Glomerular endothelial cell (primary cell): ENCODE measurements at places on chromosomes 4 and X. TPM values are rescaled to one million over a fixed set of nuclear protein-coding genes. Genes with fewer than 3 reads are reported as not detected.

Gene DMD
- total RNA-seq = 1.6 and 6.7 TPM in 2 replicates

Gene NALF2
- total RNA-seq = 0.29 TPM in 1 of 2 replicates, not detected in the other

Gene CCDC160
- total RNA-seq = 0.41 TPM in 1 of 2 replicates, not detected in the other

Gene AREG
- 5.6 and 7.7 TPM in 2 replicates for total RNA-seq

Gene CSAG3
- not detected in 2 replicates for total RNA-seq

Gene ABCG2
- total RNA-seq = 12.5 and 14.6 TPM in 2 replicates

Gene CPE
- total RNA-seq = 6.6 and 10.2 TPM in 2 replicates

Gene NR0B1
- 0.23 TPM in 1 of 2 replicates, not detected in the other for total RNA-seq

Gene LRRC66
- total RNA-seq = 0.10 and 0.58 TPM in 2 replicates

Gene GAGE13
- total RNA-seq = not detected in 2 replicates

Gene GAGE12H
- total RNA-seq = not detected in 2 replicates

Gene POF1B
- not detected in 2 replicates for total RNA-seq

Gene SLC26A1
- total RNA-seq = 0.05 and 0.41 TPM in 2 replicates

DNA sequence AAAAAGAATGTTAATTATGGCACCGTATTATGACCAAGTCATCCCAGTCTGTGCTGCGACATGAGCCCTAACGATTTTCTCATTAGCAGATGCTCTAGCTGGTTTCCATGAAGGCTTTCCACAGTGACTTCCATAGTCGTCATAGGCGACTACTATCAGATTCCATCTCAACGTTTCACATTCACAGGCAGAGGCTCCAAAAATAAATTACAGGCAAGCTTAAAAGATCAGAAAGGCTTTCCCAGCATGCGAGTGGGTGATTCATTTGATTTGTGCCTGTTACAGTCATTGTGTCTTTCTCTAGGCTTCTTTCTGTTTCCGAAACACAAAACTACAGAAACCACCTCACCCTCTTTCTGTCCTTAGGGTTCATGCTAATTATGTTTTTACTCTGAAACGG lies 43.2 kb downstream of the PALLD start:
- no peak for DNase-seq

DNA sequence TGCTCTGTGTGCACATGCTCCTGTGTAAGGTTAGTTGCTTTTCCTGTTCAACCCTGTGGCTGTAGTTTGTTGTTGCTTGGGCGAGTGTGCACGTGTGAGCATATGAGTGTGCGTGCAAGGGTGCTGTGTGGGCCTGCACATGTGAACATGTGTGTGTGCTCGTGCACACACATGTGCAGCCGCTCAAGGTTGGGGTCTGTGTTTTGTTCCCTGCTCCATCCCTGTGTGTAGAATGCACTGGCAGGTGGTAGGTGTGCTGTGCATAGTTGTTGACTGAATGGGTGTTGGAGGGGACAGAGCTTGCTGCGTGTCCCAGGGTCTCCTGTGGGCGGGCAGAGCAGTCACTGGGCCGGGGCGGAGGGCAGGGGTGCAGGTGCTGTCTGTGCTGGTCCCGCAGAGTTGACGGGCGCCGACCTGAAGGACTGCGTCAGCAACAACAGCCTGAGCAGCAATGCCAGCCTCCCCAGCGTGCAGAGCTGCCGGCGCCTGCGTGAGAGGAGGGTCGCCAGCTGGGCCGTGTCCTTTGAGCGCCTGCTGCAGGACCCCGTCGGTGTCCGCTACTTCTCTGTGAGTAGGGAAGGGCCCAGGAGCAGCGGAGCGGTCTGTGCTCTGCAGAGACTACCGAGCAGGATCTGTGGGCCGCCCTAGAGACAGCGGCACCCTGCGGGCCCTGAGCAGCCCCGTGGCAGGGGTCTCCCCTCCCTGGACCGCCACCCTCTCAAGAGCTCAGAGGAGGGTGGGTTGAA lies 27.9 kb upstream of the HGFAC start:
- DNase-seq = no peak

- DNase-seq = no peak
These were observed 82.1 kb downstream of the ALPK1 start for GRCh38 chr4:112379306-112379705.

- DNase-seq = no peak
These were observed 503.5 kb downstream of the MID1IP1 start for GRCh38 chrX:39304746-39305145.

DNA sequence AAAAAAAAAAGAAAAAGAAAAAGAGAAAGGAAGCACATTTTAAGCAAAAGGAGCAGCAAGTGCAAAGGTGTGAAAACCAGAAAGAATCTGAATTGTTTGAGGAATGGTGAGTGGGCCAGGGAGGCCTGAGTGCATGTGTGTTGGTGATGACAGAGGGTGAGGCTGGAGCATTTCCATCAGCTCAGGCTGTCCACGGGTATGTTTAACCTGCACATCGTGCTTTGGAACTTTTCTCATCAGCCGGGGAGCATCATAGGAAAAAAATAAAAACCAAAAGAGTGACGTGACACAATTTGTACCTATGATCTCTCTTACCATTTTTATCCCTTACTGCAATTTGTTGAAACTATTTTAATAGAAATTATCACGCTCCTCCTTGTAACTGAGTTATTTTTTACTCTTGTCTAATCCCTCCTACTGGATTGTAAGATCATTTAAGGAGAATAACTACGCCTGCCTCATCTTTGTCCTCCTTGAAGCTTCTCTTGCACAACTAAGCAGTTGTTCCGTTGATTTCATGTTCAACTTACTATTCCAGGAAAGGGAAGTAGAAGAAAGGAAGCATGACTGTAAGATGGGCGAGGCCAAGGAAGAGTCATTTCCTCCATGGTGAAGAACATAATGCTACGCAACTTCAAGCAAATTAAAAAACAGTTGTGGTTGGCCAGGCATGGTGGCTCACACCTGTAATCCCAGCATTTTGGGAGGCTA lies 7.0 kb downstream of the PALLD start:
- DNase-seq = no peak

GRCh38 chr4:176436293-176436973 lies 116.7 kb downstream of the SPCS3 start:
- DNase-seq = peak; percentile 7

DNA sequence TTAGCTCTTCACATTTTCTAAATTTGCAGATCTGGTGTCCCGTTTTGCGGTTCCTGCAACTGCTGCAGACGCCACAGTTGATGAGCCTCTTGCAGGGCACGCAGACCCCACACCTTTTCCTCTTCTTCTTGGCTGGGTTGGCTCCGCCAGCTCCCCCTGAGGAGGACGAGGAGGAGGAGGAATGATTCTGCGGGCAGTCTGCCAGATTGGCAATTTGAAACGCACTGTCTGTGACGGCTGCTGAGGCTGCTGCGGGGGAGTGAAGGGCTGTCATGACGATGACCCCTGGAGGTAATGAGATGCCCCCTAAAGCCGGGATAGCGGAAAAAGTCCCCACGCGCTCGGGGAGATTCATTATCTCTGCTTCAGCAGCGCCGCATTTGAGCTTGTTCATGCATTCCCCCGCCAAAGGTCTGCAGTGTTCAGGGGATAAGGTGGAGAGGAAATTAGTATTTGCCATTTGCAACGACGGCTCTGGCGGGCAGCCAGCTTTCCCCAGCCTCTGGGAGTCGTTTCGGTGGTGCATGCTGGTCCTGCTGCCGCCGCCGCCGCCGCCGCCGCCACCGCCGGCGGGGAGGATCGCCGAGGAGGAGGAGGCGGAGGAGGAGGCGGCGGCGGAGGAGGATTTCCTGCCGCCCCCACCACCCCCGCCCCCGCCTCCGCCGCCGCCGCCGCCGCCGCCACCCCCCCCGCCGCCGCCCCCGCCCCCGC lies 3.8 kb downstream of the CXXC4 start:
- no peak for DNase-seq

GRCh38 chr4:68872643-68873502 lies 57.1 kb downstream of the UGT2B10 start:
- DNase-seq = no peak

- no peak for DNase-seq
These were observed 16.1 kb upstream of the TASL start for GRCh38 chrX:30593440-30594200.

DNA sequence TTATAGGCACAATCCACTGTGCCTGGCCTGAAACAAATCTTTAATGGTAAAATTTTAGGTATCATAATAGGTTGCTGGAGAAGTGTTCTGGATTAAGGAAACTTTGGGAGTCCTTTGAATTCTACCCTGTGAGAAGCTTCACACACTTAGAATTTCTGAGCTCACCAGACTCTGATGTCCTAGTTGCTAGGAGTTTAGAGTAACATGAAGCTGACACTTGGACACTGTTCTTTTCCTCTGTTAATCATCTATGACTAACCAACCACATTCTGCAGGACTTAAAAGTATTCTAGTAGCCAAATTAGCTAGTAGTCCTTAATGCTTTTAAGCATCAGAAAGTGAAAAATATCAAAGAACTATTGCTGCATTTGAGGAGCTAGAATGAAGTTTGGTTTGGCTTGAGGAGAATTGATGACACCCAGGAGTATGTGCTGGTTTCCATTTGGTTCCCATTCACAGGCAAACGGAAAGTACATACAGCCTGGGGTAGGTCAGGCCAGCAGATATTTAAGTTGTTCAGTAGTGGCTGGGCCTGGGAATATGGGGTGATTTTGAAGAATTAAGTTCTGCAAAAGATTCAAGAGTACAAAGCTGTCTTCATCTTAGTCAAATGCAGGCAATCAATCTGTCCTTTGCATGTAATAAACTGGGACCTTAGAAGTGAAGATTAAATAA lies 38.8 kb upstream of the IGFBP7 start:
- DNase-seq = no peak

GRCh38 chr4:100805538-100805937 lies 287.7 kb upstream of the EMCN start:
- DNase-seq = no peak

DNA sequence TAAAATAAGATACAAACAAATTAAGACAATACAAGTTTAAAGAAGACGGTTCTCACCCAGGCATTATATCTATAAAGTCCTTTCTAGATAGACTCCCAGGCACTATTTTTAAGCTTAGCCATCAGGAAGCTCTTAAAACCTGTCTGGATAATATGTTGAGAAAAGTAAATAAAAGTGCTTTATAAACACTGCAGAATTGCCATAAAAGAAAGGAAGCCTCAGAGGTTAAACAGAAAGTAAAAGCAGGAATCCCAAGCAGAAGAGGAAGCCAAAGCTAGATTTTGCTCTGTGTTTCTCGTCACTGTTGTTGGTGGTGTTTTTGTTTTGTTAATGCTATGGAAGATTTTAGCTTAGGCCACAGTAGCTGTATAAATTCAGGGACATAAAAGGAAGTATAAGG lies 1267.3 kb downstream of the PCDH19 start:
- no peak for DNase-seq

GRCh38 chr4:108477527-108478108 lies 142.8 kb upstream of the RPL34 start:
- DNase-seq = no peak

GRCh38 chr4:166165829-166166420 lies 292.9 kb downstream of the TLL1 start:
- peak; percentile 75 for DNase-seq

DNA sequence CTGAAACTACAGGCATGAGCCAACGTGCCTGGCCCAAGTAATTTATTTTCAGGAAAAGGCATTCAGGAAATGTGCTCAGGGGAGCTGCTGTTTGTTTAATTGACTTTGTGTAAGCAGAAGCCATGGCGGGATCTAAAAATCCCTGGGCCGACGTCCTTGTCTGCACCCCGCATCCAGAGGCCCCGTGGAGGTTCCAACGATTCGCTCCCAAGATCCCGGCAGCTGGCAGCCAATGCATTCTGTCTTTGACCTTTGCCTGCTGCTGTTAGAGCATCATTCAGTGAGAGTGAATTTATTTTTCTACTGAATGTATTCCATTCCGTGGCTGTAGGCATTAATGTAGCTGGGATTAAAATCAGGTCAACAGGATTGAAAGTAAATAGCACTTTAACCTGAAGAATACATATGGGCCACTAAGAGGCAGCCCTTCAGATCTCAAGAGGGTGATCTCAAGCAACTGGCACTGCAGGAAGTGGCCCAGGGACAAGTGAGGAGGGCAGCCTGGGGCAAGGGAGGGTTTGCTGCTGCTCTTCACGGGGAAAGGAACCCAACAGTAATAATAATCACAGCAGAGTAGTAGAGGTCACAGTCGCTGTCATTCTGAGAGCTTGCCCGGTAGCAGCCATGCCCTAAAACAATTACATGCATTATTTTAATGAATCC lies 75.2 kb downstream of the PSAPL1 start:
- no peak for DNase-seq

DNA sequence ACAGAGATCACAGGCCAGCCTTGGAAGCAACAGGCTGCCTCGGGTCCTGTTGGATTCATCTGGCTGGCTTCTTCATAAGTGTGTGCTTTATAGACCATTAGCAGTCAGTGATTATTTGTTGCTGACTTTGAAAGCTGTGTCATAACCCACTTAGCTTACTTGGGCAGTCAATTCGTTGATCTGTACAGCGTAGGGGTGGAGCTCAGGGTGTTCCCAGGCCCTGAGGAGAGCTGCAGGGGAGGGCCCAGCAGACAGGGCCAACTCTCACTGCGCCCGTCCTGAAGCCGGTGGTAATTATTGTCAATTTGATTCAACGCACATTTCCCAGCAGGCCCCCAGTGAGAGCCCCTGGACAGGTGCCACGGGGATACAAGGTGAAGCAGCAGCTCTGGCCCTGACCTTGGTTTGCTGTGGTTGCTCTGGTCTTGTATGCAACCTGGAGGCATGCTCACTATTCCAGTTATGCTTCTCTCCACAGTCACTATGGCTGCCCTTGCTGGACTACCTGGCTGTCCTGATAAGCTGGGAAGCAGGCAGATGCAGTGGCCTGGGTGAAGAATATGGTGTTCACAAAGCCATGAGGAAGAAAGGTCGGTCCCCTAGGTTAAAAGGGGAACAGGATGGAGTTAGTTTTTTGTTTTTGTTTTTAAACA lies 40.1 kb upstream of the HMGB3 start:
- no peak for DNase-seq

- DNase-seq = no peak
These were observed 47.5 kb upstream of the KLHL13 start for GRCh38 chrX:118164138-118164537.

- no peak for DNase-seq
These were observed 993.9 kb downstream of the PDHA2 start for GRCh38 chr4:96833831-96834230.

DNA sequence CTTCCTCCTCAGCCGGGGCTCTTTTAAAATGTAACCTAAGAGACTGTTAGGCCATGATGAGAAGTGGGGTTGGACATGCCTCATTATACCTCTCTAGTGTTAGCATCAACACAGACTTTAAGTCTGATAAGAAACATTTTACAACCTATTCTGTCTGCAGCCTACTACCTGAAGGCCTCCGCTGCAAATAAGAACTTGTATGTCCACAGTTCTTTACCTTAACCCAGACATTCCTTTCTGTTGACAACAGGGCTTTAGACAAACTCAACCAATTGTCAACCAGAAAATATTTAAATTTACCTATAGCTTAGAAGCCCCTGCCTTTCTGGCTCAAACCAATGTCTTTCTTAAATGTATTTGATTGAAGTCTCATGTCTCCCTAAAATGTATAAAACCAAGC lies 1418.6 kb downstream of the STIM2 start:
- DNase-seq = no peak
